Stimulated activated CD8-positive, alpha-beta memory T cell treated with anti-CD3 and anti-CD28 coated beads, Interleukin-2, amount 100 ng/mL, for 1 hour (primary cell): ENCODE measurements at places on chromosomes 6 and 20.

- no peak for DNase-seq
Observed at GRCh38 chr20:8346700-8347270, 214.7 kb downstream of the PLCB1 start.

- no peak for DNase-seq
Observed at GRCh38 chr20:48287021-48287494, 501.8 kb upstream of the SULF2 start.

DNA sequence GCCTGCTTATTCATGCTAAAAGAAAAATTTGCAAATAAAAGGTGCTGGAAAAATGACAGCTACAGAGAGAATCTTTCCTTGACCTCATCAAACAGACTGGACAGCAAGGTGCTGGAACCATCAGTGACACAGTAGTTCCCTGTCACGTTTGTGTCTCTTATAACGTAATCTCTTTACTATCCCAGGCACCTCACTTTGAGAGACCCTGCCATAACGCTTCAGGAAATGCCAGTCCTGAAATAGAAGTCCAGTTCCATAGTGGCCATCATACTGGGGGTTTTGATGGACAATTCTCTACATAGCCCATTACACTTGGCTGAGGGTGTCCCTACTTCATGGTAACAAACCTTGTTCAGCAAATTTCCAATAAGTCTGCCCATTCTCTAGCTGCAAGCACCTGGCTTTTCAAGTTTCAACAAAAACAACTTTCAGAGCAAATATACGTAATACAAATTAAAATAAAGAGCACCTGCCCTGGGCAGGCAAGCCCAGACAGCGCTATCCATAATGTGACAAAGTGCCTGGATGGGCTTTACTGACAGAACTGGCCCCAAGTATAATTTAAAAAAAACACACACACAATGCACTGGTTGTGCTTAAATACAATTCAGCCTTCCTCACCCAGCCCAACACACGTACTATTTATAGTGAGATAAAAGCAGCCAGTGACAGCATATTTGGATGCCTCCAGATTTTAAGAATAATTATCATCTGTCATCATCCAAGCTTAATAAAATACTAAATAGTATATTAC, 38.7 kb downstream of the CNKSR3 start:
- DNase-seq: no peak

GRCh38 chr20:1761116-1761515, 103.5 kb upstream of the SIRPG start:
- no peak for DNase-seq

GRCh38 chr6:136415351-136416007, 125.8 kb upstream of the BCLAF1 start:
- DNase-seq: no peak

GRCh38 chr6:24743265-24743943, 24.4 kb upstream of the C6orf62 start:
- no peak for DNase-seq

DNA sequence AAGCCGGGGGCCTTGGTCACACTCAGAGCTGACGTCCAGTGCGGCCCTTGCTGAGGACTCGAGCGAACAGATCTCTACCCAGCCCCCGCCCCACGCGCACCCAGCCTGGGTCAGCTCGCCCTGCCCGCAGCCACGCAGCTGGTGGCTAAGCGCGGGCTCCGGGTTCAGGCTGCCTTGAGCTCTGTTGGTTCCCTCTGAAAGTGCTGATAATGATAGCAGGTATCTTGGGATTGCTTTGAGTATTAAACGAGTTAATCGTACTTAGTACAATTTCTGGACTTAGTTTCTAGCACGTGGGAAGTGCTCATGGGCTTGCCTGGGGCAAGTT, 88.1 kb upstream of the TGM3 start:
- no peak for DNase-seq

DNA sequence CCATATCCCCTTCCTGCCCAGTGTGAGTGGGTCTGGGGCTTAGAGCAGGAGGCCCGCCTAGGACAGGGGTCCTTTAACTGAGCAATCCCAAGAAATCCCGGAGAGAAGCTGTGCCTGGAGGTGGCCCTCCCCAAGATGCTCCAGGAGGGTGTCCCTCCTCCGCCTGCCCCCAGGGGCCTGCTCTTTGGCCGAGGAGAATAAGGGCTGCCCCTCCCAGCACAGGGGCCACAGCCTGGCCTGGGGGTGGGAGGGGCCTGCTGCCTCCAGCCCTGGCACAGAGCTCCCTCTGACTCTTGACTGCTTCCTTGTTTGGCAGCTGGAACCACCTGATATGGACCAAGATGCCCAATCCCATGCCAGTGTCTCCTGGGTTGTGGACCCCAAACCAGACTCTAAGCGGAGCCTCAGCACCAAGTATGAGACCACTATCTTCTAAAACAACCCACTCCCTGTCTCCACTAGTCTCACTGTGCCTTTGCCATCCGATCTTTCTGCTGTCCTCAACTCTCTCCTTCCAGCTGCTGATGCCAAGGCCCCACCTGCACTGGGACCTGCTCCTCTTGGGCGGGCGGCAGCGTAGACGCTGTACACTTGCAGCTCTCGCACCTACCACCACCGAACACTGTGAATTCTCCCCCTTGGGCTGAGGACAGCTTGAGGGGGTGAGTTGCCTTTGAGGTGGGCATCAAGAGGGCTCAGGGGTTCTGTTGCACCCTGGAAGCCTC, 54.3 kb downstream of the TCP11 start:
- DNase-seq: no peak

DNA sequence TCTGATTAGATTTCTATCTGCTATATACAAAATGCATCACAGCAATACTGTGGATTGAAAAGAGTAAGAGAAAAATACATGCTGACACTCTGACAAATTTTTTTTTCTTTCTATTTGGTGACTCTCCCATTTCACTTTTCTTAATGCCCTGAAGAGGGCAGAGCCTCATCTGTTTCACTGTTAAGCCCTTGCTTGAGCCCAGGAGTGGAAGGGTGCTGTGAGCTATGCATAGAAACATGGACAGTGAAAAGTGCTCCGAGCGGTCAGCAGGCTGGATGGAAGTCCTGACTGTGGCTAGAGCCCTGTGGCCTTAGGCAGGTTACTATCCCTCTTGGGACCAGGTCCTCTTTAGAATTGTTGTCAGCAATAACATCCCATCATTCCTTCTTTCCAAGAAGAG, 17.4 kb upstream of the CSE1L start:
- DNase-seq: no peak

- no peak for DNase-seq
Observed at GRCh38 chr6:112946051-112946450, 598.9 kb downstream of the RFPL4B start.
